Kidney glomerular epithelial cell (primary cell): ENCODE measurements at places on chromosomes 3 and 15.

DNA sequence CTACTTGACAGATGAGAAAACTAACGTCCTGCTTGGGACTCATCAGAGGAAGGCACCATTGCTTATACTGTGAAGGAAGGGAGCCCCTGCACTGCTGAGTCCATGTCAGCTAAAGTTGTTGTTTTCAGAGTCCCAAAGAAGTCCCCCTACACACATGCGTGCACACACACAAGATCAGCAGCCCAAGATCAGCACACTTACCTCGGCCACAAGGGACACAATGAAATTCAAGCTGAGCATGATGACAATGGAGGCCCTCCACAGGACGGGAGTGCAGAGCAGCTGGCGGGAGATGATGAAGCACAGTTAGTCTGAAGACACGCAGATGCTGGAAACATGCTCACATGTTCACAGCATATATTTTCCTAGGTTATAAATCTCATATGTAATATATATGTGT lies 28.6 kb upstream of the ATP13A5 start:
- no peak for DNase-seq

DNA sequence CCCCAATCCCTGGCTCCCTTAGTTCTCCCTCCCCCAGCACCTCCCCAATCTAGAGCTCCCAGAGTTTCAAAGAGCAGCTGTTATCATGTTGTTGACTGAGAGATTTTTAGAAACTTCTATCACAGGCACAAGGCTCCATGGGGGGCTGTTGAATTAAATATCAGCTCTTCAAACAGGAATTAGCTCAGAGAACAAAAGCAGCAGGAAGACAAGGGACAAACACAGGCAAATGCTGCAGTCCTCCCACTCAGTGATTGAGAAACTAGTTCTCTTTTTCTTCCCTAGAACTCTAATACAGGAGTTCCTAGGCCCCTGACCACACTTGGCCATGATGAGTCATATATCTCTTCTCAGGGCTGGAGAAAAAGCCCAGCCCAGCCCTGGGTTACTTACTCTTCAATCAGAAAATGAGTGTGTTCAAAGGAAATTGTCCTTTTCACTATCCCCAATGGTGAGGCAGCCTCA lies 262.1 kb downstream of the IGSF11 start:
- DNase-seq: peak; percentile 23

DNA sequence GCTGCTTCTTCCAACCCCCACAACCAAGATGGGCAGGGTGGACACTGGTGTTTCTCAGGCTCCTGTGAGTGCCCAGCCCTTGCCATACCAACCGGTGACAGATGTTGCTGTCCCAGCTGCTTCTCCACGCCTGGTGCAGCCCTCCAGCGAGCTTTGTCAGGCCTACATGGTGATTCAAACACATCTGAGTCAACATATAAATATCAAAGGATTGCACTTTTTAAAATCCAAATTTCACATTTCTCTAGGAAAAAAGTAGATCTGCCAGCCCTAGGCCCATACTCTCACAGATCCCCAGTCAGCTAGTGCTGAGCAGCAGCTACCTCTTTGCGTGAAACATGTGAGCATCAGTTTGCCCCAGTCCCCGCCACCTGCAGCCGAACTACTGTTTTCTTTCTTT lies 52.7 kb downstream of the RPN1 start:
- no peak for DNase-seq

GRCh38 chr15:89469426-89470096 lies 26.8 kb downstream of the RHCG start:
- no peak for DNase-seq

DNA sequence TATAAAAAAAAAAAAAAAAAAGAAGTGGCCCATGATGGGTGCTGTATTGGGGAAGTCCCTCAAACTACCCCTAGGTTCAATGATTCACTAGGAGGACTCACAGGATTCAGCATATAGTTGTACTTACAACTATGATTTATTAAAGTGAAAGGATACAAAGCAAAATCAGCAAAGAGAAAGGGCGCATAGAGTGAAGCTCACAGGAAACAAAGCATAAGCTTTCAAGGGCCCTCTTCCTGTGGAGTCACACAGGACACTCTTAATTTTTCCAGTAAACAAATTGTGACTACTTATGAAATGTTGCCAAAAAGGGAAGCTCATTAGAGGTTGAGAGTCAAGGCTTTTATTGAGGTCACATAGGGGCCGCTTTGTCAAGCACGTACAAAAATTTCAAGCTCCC lies 153.7 kb upstream of the GAP43 start:
- no peak for DNase-seq

- no peak for DNase-seq
These were observed 8.3 kb downstream of the POU1F1 start for GRCh38 chr3:87267953-87268645.

DNA sequence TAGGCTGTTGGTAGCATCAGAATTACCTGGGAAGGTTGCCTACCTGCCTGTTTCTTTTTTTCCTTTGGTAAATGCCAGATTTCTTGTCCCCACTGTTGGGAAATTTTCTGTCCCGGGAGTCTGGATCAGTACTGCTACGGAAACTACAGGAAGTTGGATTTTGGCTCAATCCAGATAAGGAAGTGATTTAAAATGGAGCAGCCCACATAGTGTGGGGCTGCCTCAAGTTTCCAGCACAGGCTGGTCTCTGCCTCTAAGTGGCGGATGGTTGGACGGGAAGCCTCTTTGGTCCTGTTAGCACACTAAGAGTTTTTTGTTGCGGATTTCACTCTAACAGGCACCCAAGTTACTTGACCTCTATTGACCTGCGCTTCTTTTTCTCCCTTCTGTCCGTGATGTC lies 54.7 kb downstream of the EEFSEC start:
- DNase-seq: no peak

GRCh38 chr3:115272036-115272824 lies 125.1 kb upstream of the ZBTB20 start:
- DNase-seq: peak; percentile 17

GRCh38 chr3:13401149-13401548 lies 19.0 kb downstream of the NUP210 start:
- DNase-seq: no peak

DNA sequence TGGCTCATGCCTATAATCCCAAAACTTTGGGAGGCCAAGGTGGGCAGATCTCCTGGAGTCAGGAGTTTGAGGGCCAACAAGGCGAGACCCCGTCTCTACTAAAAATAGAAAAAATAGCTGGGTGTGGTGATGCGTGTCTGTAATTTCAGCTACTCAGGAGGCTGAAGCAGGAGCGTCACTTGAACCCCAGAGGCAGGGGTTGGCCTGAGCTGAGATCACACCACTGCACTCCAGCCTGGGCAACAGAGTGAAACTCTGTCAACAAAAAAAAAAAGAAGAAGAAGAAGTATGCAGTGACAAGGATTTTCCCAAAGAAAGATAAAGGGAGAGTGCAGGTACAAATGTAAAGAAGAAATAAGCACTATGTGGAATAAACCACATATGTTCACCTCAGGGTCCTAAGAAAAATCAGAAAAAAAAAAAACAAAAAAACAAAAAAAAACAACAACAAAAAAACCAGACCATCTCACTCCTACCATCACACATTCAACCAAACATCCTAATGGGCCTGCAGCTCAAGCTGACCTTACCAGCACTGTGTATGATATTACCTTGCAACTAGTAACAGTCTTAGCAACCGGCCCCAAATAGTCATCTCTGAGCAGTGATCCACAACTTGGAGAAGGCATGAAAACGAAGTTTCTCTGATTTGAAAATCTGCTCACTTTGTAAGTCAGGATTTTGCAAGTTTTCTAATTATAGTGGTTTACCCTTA lies 296.7 kb upstream of the PROK2 start:
- DNase-seq: no peak

DNA sequence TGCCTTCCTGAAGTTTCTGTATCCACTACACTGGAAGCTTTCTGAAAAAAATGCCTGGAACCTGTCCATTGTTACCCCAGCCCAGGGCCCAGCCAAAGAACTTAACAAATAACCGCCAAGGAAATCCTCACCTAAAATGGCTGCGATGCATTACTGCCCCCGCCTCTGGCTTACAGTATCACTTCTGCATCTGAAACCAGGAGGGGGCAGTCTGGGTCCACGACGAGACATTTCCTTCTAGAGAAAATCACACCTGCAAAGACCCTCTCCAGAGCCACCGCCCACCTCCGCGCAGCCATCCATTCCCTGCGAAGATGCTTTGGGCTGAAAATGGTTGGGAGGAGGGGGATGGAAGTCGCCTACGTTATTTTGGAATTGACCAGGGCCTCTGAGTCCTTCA lies 22.4 kb upstream of the CELF6 start:
- peak; percentile 13 for DNase-seq

DNA sequence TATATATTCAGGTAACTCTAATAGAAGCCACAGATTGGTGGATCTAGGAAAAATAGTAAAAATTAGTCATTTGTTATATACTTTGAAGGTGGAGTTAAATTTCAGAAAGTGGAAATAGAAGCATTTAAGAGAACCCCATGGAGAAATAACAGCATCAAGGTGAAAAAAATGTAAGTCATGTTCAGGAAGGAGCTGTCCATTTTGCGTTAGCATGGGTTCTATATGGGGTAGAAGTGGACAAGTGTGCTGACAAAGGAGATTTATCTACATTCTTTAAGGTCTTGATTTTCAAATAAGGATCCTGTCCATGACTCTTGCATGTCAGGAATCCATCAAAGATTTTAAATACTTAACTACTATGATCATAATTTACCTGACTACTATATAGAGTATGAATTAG lies 50.2 kb upstream of the ROBO1 start:
- DNase-seq: no peak

- DNase-seq: no peak
These were observed 58.8 kb upstream of the MYZAP start for GRCh38 chr15:57532731-57533447.

DNA sequence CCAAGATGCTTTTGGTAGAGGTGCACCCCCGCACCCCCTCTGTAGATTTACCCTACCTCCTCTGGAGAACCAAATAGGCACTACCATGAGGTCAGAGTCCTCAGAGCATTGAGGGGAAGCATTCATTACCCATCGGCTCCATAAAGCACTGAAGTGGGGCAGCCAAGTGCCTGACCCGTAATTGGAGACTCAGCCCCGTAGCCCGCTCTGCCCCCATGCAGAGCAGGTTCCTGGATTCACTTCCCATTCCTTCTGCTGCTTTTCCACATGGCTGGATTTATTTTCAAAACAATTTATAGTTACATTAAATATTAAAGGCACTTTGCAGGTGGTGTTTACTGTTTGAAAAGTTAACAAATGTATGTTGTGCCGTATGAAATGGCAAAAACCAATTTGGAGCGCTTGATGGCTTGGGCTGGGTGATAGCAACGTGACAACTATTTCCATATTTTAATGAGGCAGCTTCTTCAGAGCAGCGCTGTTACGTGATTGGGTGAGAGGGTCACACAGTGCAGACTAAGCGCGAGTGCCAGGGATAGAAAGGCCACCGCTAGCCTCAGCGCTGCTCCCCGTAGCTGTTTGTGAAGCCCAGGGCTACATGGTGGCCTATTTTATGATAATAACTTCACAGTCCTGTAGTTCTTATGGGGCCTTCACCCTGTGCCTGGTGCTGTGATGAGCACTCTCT lies 373.8 kb upstream of the PROK2 start:
- DNase-seq: no peak

DNA sequence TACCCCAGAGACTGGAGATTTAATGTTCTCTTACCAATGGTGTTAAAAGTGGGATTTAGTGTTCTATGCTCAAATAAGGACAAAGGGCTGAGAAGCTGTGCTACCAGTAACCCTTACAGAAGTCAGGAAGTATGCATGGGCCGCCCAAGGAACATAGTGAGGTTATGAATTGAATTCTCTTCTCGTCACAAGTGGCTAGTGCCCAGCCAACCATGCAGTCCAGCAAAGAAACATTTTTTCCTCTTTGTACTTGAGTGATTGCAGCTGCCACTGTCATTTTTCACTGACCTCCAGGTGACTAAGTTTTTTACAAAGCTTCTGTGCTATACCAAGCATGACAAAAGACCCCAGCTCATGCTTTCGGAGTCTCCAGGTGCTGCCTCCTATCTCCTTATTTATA lies 110.6 kb upstream of the DCBLD2 start:
- DNase-seq: peak; percentile 88

GRCh38 chr3:86420990-86421739 lies 569.8 kb downstream of the VGLL3 start:
- DNase-seq: no peak

DNA sequence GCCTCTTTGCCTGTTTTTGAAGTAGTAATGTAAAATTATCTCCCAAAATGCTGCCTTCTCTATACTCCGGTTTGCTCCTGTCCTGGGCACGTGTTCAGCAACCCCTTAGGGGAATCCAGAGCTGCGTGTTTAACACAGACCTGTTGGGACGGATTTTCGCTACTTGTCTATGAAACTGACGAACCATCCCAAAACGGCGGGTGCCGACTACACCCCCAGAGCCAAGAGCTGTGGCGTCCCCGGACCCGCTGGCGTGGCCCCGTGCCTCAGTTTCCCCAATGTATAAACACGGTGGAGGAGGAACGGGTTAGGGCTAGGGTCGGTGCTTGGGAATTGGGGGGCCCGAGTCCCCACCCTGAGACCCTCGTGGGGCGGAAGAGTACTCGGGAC lies 473 bp downstream of the FHIT start:
- no peak for DNase-seq

- peak; percentile 11 for DNase-seq
These were observed 206.5 kb downstream of the CBLB start for GRCh38 chr3:105662306-105662705.

GRCh38 chr15:38479756-38480155 lies 25.8 kb downstream of the FAM98B start:
- DNase-seq: no peak

GRCh38 chr3:127823426-127823857 lies 1.1 kb upstream of the MGLL start:
- DNase-seq: no peak

DNA sequence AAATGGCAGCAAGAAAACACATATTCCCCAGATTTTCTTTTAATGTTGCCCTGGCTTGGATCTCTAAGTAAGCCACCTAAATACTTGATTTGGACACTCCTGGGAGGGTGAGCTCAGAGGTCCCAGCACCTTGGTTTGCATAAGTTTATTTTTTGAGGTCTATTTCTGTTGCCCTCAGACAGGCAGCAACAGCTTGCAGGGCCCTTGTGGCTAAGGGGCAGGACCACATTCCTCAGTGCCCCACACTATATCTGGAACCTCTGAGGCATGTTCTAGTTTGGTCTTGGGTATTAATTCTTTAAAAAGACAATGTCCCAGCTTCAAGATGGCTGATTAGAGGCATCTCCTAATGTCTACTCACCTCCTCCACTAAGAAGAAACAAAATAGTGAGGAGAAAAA lies 57.5 kb downstream of the IGSF11 start:
- no peak for DNase-seq

DNA sequence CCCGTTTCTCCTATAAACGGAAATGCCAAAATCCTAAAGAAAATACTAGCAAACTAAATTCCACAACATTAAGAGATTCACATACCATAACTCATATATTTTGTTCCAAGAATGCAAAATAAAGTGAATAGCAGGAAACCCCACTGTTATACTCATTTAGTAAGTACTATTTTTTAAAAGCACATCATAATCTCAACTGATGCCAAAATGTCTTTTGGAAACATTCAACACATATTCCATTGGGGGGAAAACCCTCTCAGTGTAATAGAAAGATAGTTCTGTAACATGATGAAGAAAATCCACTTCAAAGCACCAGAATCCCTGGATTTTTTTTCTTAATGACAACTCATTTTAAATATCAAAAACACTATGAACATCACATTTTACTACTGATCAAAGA lies 93.0 kb upstream of the EIF1B start:
- DNase-seq: no peak

GRCh38 chr3:123518892-123519485 lies 65.9 kb downstream of the HACD2 start:
- DNase-seq: no peak
